SW 1271 (cell line): ENCODE measurements at places on chromosomes 11 and 22.

DNA sequence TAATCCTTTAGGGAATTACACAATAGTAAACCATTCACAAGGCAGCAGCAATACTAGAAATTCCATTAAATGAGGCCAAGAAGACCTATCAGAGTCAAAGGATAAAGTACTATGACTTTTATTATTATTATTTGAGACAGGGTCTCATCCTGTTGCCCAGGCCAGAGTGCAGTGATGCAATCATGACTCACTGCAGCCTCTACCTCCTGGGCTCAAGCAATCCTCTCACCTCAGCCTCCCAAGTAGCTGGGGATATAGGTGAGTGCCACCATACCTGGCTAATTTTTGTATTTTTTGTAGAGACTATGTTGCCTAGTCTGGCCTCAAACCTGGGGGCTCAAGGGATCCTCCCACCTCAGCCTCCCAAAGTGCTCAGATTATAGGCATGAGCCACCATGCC lies 51.8 kb downstream of the TTC28 start:
- DNase-seq: no peak

DNA sequence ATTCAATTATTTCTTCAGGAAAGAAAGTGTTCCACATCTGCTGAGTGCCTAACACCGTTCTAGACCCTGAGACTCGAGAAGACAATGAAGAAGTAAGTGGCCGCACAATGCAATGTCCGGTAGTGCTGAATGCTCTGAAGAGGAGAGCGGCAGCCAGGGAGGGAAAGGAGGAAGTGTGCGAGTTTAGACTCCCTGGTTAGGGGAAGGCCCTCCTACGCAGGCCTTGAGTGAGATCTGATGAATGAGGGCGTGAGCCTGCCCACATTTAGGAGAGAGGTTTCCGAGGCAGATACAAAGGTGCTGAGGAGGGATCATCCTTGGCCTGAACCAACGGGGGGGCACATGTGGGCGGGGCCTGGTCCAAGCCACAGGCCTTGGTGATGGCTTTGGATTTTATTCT lies 558.6 kb downstream of the NTM start:
- no peak for DNase-seq

- peak; percentile 32 for DNase-seq
These were observed 32.6 kb upstream of the TOLLIP start for GRCh38 chr11:1341928-1342524.

DNA sequence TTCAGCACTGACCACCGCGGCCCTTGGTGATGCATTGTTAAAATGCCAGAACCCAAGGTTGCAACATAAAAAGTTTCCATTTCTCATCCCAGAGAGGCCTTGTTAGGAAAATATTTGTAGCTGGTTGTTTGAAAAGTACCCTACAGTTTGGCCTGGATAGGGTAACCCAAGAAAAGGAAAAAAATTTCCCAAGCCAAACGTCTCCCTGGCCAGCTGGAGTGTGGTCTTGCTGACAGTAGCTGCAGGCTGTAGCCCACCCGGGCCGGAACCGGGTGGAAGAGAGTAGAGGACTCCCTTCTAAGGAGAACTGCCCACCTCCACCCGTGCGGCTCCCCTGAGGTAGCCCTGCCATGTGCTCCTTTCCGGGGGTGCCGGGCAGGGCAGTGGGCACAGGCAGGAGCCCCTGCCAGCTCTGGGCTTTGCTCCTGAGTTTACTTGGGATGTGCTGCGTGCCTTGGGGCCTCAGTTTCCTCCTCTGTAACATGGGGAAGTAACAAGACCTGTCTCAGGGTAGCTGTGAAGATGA lies 38.5 kb downstream of the IGHMBP2 start:
- DNase-seq: no peak

GRCh38 chr11:104333977-104334376 lies 170.0 kb upstream of the PDGFD start:
- no peak for DNase-seq

DNA sequence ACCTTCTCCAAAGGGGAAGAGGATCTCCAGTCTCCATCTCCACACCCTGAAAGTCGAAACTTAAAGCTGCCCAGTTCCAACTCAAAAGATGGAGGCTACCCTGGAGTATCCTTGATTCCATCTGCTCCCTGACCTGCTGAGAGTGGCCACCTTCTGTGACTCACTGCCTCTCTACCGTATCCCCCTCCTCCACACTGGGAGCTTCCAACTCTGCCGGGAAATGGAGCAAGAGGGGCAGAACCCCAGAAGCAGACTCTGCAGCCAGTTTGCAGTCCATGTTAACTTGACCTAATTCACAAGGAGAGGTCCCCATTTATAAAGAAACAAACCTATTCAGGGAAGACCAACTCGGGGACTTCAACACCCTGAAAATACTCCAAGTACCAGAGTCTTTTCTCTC lies 22.0 kb upstream of the IRAG1 start:
- DNase-seq: no peak

DNA sequence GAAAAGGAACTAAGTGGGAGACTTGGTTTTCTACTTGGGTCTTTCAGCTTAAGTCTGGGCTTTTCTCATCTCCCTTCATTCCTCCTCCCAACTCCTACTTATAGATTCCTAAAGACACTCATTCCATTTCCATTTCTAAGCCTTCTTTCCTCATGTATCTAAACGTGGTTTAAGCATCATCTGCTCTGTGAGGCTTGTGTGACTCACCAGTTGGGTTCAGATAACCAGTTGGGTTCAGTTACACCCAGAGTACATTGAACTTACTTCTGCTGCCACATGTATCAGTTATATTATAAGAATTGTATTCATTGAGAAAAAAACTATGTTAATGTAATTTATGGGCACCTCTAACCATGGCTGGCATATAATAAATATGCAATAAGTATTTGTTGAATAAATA lies 831.2 kb upstream of the CCDC90B start:
- DNase-seq: no peak

DNA sequence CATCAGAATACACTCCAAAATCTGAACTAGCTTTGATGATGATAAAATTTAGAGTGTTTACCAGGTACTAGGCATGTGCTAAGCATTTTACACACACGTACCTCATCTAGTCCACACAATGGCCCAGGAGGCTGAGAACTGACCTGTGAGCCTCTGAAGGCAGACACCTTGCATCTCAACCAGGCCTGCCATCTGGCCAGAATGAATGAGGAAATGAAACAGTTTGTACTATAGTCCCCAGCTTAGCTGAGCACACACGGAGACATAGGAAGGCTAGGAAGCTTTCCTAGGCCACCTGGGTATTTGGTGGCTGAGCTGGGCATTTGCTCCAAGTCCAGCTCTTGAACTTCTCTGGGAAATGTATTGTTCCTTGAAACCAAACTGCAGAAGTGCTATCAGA lies 6.9 kb upstream of the SHANK3 start:
- DNase-seq: no peak

- DNase-seq: no peak
These were observed 29.0 kb downstream of the MYH9 start for GRCh38 chr22:36358533-36359469.

GRCh38 chr11:18492888-18493287 lies 33.9 kb downstream of the TSG101 start:
- DNase-seq: no peak

DNA sequence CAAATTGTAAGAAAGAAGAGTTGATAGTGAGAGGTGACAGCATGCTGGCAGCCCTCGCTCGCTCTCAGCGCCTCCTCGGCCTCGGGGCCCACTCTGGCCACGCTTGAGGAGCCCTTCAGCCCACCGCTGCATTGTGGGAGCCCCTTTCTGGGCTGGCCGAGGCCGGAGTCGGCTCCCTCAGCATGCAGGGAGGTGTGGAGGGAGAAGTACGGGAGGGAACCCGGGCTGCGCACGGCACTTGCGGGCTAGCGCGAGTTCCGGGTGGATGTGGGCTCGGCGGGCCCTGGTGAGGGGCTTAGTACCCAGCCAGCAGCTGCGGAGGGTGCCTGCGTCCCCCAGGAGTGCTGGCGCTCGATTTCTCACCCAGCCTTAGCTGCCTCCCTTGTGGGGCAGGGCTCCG lies 539.7 kb upstream of the CCDC179 start:
- no peak for DNase-seq

DNA sequence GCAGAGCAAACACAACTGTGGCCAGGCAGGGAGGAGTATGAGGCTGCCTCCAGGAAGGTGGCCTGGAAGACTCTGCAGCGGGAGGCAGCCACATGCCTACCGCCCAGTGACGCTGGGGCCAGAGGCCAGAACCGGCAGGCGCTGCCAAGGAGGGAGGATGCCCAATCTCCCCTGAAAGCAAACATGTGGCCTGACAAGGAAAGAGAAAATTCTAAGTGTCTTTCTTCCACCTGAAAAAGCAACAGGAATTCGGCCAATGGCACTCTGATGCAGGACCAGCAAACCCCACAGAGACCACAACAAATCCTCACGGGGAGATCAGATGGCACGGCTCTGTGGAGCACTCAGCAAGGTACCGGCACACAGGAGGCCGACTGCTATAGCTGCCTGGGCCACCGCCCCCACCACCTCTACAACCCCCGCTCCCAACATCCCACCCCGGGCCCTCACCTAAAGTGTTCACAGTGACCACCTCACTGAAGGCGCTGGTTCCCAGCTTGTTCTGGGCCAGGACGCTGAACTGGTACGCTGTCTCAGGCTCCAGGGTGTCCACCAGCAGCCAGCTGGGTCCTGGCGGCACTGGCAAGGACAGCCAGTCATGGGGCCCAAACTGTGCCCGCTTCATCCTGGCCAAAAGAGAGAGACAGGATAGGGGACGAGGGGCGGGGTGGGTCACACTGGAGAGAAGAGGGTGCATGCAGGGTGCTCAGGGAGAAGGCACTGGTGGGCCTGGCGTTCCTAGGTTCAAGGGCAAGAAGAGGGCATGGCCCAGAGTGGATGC lies 30.1 kb downstream of the IGSF9B start:
- no peak for DNase-seq

DNA sequence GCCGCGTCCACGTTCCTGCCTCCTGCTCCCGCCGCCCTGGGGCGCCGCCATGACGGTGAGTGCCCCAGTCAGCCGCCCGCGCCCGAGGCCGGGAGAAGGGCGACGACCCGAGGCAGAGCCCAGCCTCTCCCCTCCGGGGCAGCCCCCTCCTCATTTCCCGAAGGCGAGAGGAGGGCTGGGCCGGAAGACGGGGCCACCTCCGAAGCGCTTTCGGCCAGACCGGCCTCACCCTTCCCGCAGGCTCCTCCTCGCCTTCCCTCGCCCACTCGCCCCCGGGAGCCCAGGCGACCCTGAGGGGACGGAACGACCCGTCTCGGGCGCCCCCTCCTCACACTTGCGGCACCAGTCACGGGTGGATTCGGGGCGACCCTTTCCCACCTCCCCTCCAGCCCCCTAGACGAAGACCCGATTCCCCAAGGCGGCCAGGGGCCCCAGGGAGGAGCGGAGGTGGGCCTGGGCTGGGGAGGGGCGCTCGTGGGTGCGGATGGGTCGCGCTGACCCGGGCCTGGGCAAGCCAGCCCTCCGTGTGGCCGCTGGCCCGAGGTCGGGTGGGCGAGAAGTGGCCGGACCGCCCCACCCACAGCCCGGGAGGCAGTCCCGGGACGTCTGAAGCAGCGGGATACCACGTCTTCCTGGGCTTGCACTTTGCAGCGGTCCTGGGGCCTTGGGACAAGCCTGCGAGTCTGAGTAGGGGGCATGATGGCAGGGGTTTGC lies 49.7 kb downstream of the TRIOBP start:
- no peak for DNase-seq

DNA sequence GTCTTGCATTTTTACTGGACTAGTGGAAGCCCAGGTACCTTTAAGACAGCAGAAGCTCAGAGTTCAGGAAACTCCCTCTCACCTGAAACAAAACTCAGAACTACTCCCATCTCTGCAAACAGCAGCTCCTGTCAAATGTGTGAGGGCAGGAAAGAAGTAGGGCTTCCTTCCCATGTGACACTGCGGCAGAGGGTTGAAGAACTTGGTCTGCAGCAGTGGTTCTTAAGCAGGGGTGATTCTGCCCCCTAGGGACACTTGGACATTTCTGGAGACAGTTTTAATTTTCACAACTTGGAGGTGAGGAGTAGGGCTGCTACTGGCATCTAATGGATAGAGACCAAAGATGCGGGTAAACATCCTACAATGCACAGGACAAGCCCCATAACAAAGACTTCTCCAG lies 63.4 kb downstream of the RCN1 start:
- DNase-seq: peak; percentile 9

GRCh38 chr11:73320763-73321603 lies 12.9 kb downstream of the ARHGEF17 start:
- DNase-seq: no peak

DNA sequence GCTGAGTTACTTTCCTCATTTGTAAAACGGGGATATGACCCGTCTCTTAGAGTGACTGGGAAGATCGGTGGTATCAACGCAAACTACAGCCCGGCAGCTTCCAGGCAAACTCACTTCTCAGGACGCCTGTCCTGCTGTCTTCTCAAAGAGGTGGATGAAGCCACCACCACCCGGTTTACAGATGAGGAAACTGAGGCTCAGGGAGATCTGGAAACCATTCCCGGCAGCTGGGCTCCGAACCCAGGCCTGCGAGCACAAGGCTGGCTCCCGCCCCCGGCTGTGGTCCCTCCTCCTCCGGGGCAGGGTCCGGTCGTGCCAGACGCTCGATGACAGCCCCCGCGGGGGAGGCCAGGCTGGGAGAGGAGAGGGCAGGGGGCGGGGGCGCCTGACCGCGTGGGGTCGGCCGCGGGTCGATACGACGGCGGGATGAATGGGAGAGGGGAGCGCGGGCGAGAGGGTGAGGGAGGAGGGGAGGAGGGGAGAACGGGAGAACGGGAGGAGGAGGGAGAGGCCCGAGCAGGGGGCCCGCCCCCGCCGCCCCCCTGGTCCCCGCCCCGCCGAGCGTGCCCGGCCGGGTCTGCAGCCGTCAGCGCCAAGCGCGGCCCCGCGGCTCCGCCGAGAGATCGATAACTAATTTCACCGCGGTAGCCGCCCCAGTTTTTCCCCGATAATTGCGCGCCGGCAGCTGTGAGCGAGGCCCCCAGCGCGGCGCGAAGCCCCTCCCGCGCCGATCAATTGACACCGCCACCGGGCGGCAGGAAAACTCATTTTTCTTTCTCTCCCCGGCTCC lies 14.0 kb downstream of the IGLL1 start:
- DNase-seq: no peak

DNA sequence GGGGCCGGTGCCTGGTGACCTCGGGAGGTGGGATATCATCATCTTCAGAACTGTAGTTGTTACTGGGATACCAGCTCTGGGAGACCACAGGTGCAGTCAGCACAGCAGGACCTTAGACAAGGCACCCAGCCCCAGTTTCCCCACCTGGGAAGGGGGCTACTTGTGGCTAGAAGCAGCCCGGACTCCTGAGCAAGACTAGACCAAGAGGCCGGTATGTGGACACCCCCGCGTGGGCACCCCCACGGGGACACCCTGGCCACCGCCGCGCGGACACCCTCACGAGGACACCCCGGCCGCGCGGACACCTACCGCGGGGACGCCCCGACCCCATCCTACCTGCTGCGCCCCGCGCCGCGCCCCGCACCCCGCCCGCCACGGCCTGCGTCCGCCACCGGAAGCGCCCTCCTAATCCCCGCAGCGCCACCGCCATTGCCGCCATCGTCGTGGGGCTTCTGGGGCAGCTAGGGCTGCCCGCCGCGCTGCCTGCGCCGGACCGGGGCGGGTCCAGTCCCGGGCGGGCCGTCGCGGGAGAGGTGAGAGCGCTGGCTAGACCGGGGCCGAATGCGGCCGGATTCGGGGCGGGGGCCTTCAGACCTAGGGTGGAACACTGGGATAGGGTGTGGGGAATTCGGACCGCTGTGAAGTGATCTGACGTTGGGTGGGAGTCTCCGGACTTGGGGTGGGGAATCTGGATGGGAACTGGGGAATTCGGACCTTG lies at the start of the genes COMT and TXNRD2:
Gene COMT, plus strand, starts transcription at position 408 of the 718 bp plus-strand sequence. CDS start 20,755 bp downstream, outside the sequence.
Gene TXNRD2, minus strand, starts transcription at position 454 of the 718 bp plus-strand sequence. Its CDS starts 15 bp downstream, at position 439.
- no peak for DNase-seq

- DNase-seq: no peak
These were observed 16.3 kb downstream of the SPTY2D1 start for GRCh38 chr11:18617688-18618341.

GRCh38 chr11:111736621-111737443 lies 29.4 kb downstream of the PPP2R1B start:
- no peak for DNase-seq

- DNase-seq: peak; percentile 72
These were observed at the start of gene SCO2 for GRCh38 chr22:50525104-50525857. TSS of gene SCO2 (minus strand) at chr22:50525598. CDS start at chr22:50524411, 1,187 bp downstream.
